ENCODE measurements at places on chromosomes 7 and 10.
A peak's percentile ranks its signal among the peaks of the same experiment; 100 is the strongest.

DNA sequence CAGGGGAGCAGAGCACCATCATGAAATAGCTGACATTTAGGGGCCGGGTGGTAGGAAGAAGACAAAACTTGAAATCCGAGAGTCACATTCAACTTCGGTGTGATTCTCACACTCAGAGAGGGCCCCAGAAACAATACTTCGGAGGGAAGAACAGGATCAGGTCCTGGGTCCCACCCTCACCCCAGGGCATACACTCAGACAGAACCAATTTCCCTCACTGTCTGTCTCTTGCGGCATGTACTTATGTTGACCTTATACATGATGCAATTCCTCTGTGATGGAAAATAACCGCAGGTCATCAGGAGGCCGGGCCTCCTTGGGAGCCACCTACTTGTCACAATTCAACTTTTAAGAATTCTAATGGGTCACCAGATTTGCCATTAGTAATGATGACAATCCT lies 26.3 kb upstream of the HMX3 start:
- DNase-seq: no peak

GRCh38 chr10:69974551-69975155 lies 78.0 kb upstream of the MACROH2A2 start:
- DNase-seq: no peak

DNA sequence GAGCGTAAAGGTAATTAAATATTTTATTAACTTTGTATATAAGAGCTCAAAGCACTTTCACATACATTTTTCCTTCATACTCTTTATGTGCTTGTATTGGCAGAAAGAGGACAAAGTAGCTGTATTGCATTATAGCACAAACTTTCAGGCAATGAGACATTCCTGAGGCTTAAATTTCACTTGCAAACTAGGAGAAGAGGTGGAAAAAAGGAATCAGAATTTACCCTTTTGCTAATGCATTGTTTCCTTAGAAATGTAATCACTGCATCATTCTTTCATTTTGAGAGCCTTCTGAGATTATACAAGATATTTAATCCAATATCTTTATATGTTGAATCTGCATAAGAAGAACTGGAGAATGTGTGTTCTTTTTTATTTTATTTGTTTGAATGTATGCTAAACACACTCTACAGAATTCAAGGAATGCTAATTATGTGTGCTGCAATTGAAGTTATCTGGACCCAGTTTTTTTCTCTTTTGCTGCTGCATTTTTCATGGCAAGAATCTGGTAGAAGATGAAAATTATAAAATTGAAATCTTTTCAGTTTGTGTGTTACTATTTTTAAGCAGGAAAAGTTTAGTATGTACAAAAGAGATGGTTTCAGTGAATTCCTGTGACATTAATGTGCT lies 185.1 kb downstream of the NXPH1 start:
- no peak for DNase-seq

DNA sequence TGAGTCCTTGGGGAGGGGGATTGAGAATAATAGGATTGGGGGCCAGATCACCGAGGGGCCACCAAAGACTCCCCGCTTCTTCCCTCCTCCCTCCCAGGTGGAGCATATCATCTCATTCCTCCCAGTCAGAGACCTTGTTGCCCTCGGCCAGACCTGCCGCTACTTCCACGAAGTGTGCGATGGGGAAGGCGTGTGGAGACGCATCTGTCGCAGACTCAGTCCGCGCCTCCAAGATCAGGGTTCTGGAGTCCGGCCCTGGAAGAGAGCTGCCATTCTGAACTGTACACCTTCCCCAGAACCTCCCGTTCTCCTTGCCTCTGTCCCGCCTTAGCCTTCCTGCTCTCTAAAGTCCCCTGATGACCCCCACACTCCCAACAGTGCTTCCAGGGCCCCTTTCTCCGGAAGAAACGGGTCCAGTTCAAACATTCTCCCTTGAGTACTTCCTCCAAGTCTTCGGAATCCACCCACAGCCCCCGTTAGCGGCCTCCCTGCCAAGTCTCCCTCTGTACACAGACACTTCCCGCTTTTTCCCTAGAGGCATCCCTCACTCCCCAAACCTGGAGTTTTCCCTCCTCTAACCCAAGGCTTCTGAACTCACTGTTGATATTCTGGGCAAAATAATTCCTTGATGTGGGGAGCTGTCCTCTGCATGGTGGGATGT lies 4.1 kb downstream of the FBXO24 start:
- no peak for DNase-seq

DNA sequence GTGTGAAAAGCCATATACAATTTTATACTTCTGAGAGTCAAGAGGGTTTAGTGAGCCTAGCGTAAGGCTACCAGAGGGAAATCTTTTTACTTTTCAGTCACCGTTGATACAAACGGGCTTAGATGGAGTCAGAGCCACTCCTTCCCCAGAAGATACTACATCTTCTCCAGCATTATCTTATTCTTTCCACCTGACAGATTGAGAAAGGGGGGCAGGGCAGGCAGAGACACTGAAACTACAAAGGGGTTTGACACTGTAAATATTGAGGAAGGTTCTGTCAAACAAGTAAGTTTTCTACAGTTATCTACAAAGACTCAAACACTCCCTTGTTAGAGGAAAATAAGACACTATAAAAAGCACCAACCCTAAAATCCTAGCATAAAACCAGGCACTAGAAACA lies 100.0 kb downstream of the RELN start:
- no peak for DNase-seq

- DNase-seq: no peak
Measured at GRCh38 chr10:132527339-132528063, 10.1 kb upstream of the INPP5A start.

GRCh38 chr7:151679071-151679708 lies 159.5 kb upstream of the RHEB start:
- no peak for DNase-seq

DNA sequence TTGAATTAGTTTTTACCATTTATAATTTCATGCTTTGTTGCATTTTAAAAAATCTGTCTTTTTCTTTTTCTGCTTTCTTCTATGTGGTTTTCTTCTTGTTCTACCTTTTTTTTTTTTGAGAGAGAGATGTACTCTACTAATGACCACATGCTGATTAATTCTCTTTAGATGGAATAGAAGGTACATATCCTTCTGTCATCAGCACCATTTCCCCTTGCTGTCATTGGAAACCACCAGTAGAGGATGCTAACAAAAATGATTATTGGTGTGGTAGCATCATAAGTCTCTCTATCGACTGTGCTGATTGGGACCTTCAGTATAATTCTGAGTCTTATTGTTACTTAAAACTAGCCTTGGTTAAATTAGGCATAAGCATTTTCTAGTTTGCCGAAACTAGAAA lies 3.6 kb downstream of the ZEB1 start:
- peak; percentile 47 for DNase-seq

DNA sequence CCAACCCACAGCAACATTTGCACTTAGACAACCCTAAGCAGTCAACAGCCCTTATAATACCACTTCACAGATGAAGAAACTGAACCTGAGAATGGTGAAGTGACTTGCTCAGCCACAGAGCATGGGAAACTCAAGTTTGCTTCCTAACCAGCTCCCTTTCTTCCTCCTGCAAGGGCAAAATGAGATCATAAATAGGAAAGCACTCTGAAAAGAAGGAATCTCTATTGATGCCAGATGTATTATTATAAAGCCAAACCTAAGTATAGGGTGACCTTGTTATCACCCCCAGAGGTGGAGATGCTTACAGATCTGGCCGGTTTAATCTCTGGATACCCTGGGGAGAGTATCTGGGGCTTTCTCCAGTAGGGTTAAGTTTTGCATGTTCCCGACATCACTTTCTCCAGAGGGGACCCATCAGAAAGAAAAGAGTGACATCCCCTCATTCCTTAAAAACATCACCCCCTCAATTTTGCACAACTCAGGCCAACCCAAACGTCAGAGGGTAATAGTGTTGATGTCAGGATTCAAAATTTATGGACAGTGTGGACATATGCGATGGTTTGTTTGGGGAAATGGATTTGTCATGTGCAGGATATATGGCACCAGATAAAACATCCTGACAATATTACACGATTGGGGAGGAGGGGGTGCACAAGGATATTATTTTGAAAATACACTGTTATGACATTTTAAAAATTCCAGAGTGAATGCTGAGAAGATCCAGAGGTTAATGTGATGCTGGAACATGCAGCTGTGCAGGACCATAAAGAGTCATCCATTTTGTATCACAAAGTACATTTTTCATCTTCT lies 24.0 kb upstream of the XPNPEP1 start:
- DNase-seq: no peak

- no peak for DNase-seq
Measured at GRCh38 chr10:70832852-70833528, 17.2 kb downstream of the SGPL1 start.

DNA sequence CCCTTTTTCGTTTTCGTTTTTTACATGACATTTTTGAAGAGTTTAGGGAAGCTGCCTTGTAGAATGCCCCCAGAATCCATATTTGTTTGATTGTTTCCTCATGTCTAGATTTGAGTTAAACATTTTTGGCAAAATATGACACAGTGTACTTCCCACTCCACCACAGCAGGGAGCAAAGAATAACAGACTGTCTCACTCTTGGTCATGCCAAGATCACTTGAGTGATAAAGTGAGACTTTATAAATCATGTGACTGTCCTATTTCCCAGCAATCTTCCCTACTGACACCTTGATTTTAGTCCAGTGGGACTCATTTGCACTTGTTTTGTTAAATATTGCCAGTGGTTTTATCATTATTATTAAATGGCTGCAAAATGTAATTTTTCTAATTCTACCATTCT lies 44.4 kb upstream of the USP6NL start:
- DNase-seq: peak; percentile 6

- no peak for DNase-seq
Measured at GRCh38 chr7:2821842-2822507, 22.1 kb downstream of the GNA12 start.

GRCh38 chr10:4943821-4944220 lies 19.4 kb upstream of the AKR1C1 start:
- DNase-seq: no peak

- no peak for DNase-seq
Measured at GRCh38 chr7:135459951-135460567, 49.8 kb downstream of the CNOT4 start.

- DNase-seq: no peak
Measured at GRCh38 chr10:106467506-106467905, 697.0 kb downstream of the SORCS1 start.

DNA sequence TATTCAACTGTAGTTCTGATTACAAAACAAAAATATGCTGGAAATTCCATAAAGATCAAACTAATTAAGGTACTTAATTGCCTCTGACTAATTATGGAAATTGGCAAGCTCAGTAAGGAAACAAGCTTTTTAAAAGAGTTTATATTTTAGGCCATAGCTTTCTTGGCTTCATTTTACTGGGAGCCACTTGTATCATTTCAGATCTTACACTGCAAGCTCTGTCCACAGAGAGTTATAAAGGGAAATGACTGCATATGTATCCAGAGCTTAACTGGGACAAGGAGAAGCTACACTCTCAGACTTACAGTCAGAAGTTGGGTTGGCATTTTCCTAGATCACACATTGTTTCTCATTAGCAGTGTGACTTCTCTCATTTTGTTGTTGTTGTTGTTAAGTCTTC lies 92.4 kb downstream of the LRRN3 start:
- no peak for DNase-seq

All from NCI-H446 (cell line).